ENCODE measurements at places on chromosomes 1 and 21.

GRCh38 chr1:203906932-203907331 is 45.5 kb downstream of the SNRPE start:
- no peak for DNase-seq

DNA sequence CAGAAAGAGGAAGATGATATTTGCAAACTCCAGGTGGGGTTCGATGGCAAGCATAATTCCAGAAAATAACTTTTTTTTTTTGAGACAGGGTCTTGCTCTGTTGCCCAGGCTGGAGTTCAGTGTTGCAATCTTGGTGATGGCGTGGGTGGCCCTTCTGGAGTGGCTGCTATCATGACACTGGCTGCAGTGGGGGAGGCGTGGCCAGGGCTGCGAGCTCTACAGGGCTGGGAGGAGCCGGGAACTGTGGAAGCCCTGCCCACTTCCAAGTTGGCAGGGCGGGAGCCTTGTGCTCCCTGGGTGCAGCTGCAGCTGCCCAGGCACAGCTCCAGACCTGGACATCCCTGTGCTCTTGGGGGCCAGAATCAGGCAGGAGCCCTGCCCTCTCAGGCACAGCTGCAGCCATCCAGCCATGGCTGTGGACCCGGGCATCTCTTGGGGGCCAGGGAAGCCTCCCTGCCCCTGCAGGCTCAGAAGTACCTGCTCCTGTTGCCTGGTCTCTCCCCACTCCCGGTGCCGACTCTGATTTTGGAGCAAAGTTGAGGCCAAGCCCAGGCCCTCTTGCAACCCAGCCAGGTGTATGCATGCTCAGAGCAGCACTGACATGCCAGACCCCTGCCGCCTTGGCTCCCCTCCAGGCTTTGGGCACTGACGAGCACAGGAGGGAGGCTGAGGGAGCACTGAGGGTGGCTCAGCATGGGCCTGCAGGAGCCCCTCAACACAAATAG is 7.2 kb upstream of the BCL10 start:
- DNase-seq: no peak

DNA sequence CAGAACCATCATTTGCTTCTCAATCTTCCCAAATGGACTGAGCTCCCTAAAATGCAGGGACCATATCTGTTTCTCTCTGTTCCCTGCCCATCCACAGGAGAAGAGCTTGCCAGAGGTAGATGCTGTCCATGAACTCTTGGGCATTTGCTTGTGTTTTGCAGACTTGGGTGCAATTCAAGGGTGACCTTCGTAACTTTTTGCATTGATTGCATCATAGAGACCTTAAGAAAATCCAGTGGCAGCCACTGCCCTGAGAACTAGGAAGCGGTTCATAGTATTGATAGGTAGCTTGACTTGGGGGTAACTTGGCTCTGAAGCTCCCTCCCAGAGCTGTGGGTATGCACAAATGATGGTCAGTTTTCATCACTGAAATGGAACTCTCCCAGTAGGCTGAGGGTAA is 34.3 kb upstream of the EDEM3 start:
- no peak for DNase-seq

- DNase-seq: no peak
Measured at GRCh38 chr1:32362474-32363313, at the start of the genes FAM229A and TSSK3. Gene FAM229A (minus strand): TSS chr1:32362485. CDS start chr1:32362091, 394 bp downstream. Gene TSSK3 (plus strand): TSS chr1:32362539. CDS start chr1:32362702, 163 bp downstream.

- no peak for DNase-seq
Measured at GRCh38 chr1:20158358-20159070, 19.4 kb downstream of the PLA2G2F start.

DNA sequence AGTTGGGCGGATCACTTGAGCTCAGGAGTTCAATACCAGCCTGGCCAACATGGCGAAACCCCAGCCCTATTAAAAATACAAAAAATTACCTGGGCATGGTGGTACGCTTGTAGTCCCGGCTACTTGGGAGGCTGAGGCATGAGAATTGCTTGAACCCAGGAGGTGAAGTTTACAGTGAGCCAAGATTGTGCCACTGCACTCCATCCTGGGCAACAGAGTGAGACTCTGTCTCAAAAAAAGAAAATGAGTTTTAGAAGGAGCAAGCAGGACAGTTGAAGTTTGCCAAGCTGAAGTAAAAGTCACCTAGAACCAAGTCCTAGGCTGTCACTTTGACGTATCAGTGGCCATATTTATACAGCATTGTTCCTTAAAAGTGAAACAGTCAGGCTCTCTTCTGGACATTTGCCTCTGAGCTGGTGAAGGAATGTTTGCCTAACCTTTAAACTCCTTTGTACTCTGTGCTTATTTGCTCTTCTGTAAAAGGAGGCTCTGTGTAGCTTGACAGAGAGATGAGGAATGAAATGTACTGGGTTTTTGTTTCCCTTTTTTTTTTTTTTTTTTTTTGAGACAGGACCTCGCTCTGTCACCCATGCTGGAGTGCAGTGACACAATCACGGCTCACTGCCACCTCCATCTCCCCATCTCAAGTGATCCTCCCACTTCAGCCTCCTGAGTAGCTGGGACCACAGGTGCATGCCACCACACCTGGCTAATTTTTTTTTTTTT is 2.8 kb downstream of the RAB4A start:
- no peak for DNase-seq

DNA sequence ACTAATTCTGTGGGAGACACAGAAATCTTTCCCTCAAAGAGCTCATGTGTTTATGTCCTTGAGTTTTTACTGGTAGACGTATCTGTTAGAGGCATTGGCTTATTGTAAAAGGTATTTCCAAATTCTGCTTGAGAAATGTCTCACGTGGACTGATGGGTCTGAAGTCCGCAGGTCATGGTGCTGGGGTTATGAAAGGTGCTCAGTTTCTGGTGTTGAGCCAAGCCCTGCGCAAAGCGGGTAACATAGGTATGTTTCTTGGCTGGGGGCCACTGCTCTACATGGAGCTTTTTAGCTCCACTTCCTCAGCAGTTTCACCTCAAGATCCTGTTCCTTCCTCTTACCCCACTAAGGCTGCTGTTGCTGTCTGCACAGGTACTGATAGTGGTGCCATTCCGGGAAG is 10.8 kb downstream of the UTP25 start:
- no peak for DNase-seq

- DNase-seq: no peak
Measured at GRCh38 chr21:38476385-38476784, 21.9 kb downstream of the ERG start.

GRCh38 chr1:78081980-78082860 is 36.5 kb downstream of the GIPC2 start:
- no peak for DNase-seq

DNA sequence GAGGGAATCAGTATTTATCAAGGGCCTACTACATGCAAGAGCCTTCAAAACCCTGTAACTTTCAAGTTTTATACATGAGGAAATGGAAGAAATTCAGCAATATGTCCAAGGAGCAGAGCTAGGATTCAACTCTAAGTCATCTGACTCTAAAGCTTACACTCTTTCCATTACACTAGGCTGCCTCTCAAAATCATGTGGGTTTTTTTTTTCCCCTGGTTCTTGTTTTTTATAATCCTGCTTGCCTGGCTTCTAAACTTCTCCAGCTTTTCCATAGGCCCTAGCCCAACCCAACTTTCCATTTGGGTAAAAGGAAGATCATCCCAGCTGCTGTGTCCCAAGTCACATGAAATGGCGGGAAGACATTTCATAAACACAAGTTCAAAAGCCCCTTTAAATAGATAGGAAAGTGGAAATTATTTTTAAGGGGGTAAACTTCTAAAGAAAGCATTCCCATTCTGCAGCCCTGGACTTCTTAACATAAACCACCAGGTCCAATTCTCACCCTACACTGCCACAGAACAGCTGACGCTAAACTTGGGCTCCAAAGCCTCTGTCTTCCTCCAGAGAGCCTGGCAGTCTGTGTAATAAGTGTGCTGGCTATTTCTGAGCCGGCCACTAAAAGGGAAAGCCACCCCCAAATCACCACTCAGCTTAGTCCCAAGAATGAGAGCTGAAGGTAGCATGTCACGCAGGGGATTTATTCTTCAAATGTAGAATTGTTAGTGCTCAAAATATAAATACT is 46.9 kb downstream of the ITPKB start:
- DNase-seq: no peak

DNA sequence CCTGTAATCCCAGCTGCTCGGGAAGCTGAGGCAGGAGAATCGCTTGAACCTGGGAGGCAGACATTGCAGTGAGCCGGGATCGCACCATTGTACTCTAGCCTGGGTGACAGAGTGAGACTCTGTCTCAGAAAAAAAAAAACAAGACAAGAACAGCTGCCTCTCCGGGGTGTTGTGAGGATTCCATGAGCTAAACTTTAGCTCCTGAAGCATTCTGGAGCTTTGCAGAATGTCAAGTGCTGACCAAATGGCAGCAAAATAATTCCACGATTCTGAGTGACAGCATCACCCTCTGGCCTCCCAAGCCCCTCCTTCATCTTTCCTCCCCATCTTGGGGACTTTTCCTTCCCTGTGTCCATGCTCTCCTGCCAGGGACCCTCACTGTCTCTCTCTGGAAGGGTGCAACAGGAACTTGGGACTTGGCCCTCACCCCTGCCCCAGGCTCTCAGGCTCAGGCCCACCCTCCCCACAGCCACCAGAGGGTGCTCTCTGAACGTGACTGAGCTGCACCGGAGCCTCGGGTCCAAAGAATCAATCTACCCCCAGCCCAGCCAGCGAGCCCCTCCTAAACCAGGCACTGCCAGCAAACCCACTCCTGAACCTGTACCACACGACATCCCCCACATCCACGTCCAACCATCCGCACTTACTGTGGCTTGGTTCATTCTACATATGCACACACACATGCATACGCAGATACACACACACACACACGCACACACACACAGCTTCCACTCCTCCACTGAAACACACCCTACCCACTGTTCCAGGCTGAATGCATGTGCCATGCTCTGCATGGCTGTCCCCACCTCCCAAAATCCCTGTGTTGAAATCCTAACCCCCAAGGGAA is 45.7 kb downstream of the ACOT7 start:
- no peak for DNase-seq

- DNase-seq: no peak
Measured at GRCh38 chr21:45097827-45098387, 23.5 kb downstream of the ADARB1 start.

DNA sequence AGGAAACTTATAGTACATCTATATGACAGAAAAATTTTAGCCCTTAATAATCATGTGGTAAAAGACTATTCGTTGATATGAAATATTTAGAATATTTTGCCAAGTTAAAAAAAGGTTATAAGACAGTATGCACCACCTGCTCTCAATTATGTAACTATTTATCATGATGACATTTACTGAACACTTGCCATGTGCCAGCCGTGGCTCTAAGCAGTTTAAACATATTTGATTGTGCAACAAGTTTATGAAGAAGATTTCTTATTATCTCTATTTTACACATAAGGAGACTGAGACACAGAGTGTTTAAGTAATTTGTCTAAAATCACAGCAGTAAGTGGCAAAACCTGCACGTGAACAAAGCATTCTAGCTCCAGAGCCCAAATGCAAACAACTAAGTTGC is 199.3 kb upstream of the JUN start:
- DNase-seq: no peak

- no peak for DNase-seq
Measured at GRCh38 chr1:102472520-102472919, 475.8 kb upstream of the OLFM3 start.

DNA sequence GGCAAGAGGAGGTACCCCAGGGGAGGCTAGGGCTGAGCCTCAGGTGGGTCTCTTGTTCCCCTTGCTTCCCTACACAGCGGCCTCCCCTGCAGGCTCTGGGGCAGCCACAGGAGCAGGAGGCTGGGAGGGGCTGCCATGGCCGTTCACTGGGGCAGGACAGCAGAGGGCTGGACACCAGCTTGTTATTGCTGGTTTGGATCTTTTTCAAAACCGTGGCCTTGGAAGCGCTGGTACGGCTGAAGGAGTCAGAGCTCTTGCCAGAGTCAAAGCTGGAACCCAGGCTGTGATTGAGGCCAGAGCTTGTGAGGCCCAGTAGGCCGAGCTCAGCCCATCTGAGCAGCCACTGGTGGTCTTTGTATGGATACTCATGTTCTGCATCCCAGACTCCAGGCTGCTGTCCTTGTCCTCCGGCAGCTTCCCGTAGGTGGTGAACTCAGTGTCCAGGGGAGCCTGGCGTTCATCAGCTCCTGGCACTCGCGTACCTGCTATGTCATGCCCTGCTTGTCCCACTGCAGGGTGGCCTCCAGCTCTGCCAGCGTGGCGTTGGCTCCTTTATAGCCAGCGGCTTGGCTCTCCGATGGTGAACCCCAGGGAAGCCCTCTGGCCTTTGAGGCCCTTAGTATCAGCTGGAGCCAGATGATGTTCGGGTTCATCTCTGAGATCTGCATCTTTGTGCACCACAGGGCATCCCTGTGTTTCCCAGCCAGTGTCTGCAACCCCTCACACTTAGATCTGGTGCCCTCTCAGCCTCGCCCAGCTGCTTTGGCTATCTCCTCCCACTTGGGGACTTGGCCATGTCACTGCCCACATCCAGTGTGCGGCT is 40.3 kb upstream of the THEM4 start:
- DNase-seq: no peak

DNA sequence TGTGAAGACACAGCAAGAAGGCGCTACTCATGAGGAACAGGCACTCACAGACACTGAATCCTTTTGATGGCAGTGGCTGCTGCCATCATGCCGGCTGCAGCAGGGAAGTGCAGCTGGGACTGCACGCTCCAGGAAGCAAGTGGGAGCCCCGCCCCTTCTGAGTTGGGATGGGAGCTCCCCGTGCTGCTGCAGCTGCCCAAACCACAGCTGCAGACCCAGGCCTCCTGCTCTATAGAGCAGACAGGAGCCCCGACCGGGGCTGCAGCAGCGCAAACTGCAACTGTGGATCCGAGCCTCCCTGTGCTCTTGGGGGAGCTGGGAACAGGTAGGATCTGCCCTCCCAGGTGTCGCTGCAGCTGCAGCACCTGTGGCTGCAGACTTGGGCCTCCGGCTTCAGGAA is 65.2 kb upstream of the MARK1 start:
- no peak for DNase-seq

GRCh38 chr1:50955116-50955515 is 5.0 kb downstream of the FAF1 start:
- no peak for DNase-seq

- DNase-seq: no peak
Measured at GRCh38 chr1:39295901-39296300, 91.4 kb downstream of the MACF1 start.

- DNase-seq: no peak
Measured at GRCh38 chr1:162987866-162988265, 81.3 kb upstream of the RGS4 start.

GRCh38 chr1:226806988-226807387 is 63.4 kb upstream of the PSEN2 start:
- no peak for DNase-seq

- peak; percentile 83 for DNase-seq
Measured at GRCh38 chr1:210250998-210251679, 18.5 kb downstream of the SERTAD4 start.

All from aorta (tissue), 5 donors.